Effector memory CD8-positive, alpha-beta T cell (primary cell): ENCODE measurements at places on chromosomes 2 and 18.

GRCh38 chr2:166376873-166377272 is 1.1 kb upstream of the SCN9A start:
- no peak overlapping the region for H3K4me3 ChIP-seq
- no peaks in the 10 kb centered on the region for H3K36me3 ChIP-seq
- no peaks in the 10 kb centered on the region for H3K4me1 ChIP-seq
- H3K27ac ChIP-seq, result no peak overlapping the region
- H3K27me3 ChIP-seq, result peaks cover 16% of the 10 kb centered on the region

GRCh38 chr2:61448229-61448628 is 22.7 kb downstream of the USP34 start:
- peak overlapping the region; percentile 35 for H3K27ac ChIP-seq
- peaks cover 29% of the 10 kb centered on the region for H3K4me1 ChIP-seq
- DNase-seq, result no peak
- H3K36me3 ChIP-seq, result peaks cover 11% of the 10 kb centered on the region
- no peaks in the 10 kb centered on the region for H3K27me3 ChIP-seq

GRCh38 chr2:27921424-27921823 is 30.9 kb downstream of the BABAM2 start:
- DNase-seq, result no peak
- no peak overlapping the region for H3K27ac ChIP-seq
- H3K4me3 ChIP-seq, result no peak overlapping the region
- H3K4me1 ChIP-seq, result peaks cover 19% of the 10 kb centered on the region

- H3K36me3 ChIP-seq, result no peaks in the 10 kb centered on the region
- no peak for DNase-seq
- no peak overlapping the region for H3K27ac ChIP-seq
These were observed 97.8 kb downstream of the RTN4 start for GRCh38 chr2:54952425-54952824.

DNA sequence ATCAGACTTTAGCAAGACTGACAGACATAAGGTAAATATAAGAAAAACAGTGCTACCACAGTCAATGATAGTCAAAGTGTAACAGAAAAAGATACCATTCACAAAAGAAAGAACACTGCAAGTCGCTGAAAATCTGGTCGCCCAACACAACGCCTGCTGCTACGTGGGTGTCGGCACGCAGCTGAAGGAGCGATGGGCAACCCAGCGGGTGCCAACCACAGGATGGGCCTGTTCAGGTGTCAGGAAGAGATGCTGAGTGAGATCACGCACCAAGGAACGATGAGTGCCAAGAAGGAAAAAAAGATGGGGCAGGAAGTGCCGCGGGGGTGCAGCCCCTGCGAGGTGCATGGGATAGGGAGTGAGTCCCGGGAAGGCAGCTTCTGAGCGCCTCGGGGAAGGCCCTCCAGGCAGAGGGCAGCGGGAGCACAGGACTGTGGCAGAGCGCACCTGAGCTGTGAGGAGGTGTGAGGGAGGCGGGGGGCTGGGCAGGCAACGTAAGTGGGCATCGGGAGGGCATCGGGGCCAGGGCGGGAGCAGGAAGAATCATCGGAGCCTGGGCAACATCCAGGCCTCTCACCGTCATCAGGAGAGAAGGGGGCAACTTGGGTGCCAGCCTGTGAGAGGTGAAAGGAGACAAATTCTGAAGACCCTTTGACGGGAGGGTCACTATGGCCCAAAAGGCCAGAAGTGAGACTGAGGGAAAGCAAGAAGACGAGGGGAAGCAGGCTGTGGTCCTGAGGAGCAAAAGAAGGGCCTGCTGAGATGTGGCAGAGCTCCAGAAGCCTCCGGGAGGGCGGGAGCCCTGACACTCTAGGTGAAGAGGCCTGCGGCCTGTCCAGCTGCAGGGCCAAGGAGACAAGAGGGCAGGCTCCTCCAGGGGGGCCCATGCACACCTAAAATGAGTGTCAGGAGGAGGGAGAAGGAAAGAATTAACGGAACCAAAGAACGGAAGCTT is 14.8 kb upstream of the MTERF4 start:
- no peak for DNase-seq
- H3K27ac ChIP-seq, result peak overlapping the region; percentile 66
- H3K4me1 ChIP-seq, result peaks cover 11% of the 10 kb centered on the region
- H3K4me3 ChIP-seq, result no peak overlapping the region
